Hematopoietic multipotent progenitor cell (in vitro differentiated cells): ENCODE measurements at places on chromosomes 7 and 10.

DNA sequence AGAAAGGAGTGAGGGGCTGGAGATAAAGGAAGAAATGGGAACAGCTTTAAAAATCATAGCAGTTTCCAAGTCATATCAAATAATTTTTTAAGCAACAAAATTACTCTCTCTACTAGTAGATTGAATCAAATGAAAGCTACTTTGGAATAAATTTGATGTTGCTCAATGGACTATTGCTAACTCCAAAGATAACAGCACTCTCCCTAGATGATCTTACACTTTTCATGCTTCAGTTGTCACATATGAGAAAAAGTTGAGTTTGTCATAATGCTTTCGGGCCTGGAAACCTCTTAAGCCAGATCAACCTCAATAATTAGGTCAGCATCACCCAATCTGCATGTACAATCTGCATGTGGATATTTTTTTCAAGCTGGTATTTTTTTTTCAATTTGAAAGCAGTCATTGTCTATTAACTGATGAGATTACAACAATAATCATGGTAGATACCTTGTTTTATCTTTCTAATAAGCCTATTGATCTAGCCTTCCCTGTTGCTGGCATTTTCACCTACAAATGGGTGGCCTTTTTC is 31.3 kb downstream of the LIPJ start:
- DNase-seq: no peak

DNA sequence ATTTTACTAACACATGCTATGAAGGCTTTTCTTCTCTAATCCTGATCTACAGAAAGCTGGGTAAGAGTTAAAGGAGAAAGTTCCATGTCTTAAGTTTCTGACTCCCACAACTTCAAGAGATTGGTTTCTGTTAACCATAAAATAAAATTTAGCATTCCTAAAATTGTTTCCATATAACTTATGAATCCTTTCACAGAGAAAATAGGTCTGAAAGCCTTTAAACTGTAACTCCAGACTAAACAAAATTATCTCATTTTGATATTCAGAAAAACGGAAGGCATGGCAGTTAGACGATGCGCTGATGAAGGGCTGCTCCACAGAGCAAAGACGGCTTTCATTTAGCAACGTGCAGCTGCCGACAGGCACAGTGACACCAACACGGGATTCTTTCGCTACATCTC is 133.3 kb downstream of the SLC25A13 start:
- no peak for DNase-seq

DNA sequence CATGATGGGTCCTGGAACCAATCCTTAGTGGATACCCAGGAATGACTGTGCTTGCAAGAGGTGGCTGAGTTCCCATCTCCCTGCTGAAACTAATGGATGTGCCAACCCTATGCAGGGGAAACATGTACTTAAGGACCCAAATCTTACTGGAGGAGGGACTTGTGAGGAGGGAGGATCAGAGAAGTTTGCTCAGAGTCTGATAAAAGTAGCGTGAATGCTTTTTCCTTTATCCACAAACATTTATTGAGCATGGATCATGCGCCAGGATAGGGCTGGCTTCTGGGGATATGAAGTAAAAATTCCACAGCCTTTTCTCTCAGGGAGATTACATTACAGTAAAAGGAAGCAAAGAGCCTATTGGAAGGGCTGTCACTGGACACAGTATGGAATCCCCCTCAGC is 358.5 kb downstream of the RPS24 start:
- no peak for DNase-seq

DNA sequence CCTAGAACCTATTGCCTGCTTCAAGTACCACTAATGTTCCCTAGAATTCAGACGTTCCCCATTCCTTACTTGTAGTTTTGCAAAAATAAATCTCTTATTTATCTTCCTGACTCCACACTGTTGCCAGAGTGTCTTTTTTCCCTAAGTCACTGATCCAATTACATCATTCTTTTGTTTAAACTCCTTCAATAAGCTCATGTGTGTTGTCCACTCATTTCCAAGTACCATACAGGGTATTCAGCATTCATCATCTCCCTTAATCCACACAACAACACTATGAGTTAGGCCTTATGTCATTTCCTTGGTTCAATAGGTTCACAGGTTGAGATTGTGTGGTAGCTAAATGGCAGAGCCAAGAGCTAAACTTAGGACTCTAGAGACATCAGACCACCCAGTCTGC is 119.9 kb upstream of the RHOBTB1 start:
- no peak for DNase-seq

DNA sequence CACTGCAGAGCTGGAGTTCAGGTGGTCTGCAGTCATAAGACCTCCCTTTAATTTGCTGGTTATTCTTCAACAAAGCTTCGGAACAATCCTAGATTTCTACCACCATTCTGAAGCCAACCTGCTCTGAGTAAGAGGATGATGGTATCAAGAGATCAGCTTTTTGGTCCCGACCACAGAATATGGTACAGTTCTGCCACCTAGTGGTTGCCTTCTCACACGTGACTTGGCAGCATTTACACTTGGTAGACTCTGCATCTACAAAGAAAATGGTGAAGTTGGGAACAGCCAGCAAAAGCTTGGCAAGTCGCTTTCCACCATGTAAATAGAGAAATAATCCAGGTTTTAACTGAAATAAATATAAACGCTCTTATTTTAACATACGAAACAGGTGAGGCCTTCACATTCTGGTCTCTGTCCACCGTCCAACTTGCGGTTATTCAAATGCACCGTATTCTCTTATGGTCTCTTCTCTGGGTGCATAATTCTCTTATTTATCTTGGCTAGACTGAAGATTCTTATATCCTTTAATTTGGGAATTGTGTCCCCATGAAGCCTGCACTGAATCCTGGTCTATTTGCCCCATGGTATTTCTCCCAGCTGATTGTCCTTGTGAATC is 173.9 kb upstream of the GRM3 start:
- peak; percentile 79 for DNase-seq

DNA sequence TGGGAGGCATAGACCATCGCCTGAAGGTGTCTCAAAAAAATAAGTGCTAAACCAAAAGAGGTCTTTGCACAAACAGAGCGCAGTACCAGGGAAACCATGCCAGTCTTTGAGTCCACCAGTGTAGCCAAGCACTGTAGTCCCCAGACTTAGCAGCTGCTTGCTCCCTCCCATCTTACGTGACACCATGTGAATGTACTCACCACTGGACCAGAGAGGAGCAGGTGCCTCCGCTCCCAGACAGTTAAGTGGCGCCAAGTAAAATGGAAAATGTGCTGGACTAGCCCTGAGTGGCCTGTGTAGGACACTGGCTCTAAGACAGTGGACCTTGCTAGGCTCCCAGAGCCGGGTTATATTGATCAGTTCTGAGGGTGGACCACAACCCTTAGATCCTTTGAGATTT is 47.7 kb upstream of the PLEKHA1 start:
- no peak for DNase-seq

GRCh38 chr7:74455928-74456327 is 2.2 kb downstream of the GTF2IRD1 start:
- no peak for DNase-seq

- no peak for DNase-seq
These were observed 194.8 kb upstream of the PTN start for GRCh38 chr7:137538361-137538762.

GRCh38 chr7:4470246-4470645 is 211.8 kb upstream of the FOXK1 start:
- DNase-seq: no peak

DNA sequence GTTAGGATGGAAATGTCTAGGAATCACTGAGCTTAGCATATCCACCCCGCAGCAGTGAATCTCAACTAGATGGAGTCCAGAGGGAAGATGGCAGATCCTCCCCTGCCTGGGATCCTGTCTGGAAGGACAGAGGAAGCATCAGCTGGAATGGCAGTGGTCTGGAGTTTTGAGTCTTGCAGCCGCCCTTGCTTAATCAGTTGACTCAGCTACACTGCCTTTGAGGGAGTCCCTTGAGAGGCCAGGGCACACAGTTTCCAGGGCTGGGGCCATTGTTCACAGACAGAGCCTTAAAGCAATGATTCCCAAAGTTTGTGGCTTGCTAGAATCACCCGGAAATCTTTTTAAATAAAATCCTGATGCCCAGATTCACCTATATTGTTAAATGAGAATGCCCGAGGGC is 128.1 kb downstream of the NT5C2 start:
- no peak for DNase-seq

DNA sequence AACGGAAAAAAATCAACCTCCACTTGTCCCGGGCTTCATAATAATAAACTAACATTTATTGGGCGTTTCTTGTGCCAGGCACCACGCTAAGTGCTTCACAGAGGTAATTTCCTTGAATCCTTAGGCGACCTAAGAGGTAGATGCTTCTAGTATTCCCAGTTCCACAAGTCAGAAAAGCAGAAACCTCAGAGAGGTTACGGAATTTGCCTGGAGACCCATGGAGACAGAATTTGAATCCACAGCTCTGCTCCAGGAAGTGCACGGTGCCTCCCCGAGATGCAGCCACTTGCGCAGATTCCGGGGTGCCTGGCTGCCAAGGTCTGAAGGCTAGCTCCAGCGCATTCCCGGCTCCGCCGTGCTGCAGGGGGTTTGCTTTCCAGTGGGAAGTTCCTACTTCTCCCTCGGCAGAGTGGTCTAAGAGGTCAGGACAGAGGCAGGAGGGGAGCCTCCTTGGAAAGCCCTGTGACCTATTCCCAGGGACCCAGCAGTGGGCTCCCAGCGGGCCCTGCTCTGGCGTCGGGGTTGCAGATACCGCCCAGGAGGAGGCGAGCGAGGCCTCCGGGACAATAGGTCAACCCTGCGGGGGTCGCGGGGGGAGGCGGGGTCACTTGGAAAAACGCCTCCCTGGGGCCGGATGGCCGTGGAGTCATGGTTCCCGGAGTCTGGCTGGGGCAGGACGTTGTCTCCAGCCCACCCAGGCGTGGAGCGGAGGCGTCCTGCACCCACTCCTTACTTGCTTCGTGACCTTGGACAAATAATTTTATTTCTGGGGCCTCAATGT is 10.1 kb upstream of the NKX2-3 start:
- no peak for DNase-seq

DNA sequence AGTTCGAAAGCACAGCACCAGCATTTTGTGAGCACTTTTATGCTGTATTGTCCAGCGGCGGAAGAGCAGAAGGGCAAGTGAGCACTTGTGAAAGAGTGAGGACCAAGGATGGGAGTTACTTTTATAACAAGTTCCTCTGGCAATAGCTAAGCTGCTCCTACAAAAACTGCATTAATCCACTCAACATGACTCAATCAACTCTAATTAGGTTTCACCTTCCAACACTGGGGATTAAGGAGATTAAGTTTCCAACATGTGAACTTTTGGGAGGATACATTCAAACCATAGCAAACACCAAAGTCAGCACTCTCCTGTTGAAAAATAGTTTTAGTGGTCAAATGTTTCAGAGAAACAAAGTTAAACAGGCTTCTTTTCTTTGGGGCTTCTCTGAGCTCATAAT is 844.5 kb downstream of the REEP3 start:
- no peak for DNase-seq

DNA sequence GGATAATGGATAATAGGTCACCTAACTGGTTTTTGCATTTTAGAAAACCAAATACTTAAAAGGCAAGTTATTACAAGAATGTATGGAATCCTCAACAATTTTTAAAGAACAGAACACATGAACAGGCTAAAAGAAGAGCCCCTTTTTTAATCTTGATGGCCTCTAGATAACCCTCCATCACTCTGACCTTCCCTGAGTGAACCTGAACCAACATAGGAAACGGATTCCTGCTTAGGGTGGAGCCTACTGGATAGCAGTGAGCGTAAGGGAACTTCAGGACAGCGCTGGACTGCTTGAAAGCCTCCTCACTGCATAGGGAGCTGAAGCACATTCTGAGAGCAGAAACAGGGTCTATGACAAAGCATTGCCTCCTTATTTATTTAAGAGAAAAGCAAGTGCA is 20.5 kb downstream of the TRPV5 start:
- DNase-seq: no peak
